Activated CD4-positive, alpha-beta T cell treated with anti-CD3 and anti-CD28 coated beads for 24 hours (primary cell): ENCODE measurements at places on chromosomes 13 and 19.

DNA sequence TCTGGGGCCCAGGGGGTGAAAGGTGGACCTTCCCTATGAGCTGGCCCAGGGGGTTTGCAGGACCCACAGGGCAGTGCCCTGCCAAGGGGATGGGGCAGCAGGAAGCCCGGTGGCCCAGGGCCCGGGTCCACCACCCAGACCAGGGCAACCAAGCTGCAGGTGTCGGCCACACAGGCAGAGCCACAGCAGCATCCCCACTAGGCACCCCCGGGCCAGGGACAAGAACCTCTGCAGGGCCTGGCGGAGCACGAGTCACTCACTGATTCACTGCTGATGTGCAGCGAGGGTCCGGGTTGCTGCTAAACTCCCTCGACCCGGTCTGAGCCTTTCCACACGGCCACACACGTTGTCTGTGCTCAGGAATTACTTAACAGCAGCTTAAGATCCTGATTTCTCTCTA, 8.8 kb downstream of the FZR1 start:
- DNase-seq = no peak

DNA sequence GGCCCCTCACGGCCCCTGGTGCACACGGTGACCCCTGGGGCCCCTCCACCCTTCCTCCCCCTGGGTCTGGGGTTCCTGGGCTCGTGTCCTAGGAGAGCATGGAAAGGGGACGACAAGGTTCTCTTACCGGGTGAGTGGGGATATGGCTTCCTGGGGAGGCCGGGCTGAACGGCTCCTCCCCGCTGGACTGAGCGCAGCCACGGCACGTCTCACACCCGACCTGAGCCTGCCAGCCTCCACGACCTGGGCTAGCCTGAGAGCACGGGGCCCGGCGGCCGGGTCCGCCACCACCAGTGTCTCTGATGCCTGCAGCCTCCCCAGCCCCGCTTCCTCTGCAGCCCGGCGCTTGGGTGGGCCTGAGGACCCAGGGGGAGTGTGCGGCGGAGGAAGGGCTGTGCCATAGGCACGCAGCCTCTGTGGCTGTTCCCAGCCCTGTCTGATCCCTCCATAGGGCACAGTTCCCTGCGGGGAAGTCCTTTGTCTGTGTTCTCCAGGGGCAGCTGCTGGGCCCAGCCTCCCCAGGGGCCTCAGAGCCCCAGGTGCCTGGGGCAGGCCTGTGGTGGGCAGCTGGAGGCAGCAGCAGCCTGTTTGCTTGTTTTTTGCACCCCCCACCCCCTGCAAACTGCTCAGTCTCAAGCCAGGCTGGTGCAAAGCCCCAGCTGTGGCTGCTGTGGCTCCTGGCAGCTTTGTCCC, 15.0 kb downstream of the PLIN4 start:
- DNase-seq = no peak

DNA sequence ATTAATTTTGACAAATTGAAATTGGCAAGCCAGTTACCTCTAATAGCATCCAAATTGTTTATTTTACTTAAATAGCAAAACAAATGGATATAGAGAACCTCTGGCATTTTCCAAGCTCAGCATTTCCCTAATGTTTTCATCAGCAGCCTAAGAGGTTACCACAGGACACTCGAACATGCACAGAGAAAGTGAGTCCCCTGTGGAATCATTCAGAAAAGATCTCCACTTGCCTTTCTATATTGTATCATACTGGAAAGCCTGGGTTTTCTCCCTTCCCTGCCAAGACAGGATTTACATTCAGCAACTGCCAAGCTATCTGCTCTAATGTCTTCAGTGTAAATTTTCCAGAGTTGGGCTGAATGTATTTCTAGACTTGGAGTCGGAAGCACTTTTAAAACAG, 188.9 kb downstream of the KCTD12 start:
- no peak for DNase-seq

GRCh38 chr19:17938092-17938845, 5.5 kb downstream of the CCDC124 start:
- DNase-seq = peak; percentile 72

DNA sequence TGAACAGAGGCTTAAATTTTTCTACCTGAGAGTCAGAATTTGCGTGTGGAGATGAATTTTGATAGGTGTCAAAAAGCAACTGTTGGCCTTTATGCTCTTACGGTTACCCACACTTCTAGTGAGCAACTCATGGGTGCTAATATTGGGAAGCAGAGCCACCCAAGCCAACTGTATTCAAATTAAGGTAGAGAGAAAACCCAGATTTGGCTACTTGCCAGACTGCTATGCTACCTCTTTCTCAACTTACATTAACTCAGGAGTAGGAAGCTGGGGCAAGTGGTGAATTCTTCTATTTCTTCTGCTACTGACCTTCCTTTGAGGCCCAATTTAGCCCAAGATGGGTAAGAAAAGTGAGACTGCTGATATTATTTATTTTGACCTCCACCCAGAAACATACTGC, 83.9 kb downstream of the OLFM4 start:
- no peak for DNase-seq

- no peak for DNase-seq
These were observed 59.1 kb upstream of the GPR183 start for GRCh38 chr13:99366075-99366987.

DNA sequence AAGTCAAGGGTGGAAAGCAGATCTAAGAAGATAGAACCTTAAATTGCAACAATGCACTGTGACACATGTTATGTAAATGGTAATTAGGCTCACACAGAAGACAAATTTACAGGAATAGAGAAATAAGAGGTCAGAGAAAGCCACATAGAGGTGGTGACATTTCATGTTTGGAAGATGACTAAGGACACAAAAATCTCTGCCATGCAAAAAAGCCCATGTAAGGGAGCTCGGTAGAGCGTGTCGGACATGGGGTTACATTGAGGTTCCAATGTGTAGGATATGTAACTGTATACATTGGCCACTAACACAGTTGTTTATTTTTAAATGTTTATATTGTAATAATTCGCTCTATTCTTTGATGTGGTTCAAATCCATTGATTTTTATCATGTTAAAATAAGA, 33.7 kb downstream of the SUGT1 start:
- DNase-seq = no peak

- DNase-seq = no peak
These were observed 14.4 kb downstream of the IQCN start for GRCh38 chr19:18259893-18260292.

DNA sequence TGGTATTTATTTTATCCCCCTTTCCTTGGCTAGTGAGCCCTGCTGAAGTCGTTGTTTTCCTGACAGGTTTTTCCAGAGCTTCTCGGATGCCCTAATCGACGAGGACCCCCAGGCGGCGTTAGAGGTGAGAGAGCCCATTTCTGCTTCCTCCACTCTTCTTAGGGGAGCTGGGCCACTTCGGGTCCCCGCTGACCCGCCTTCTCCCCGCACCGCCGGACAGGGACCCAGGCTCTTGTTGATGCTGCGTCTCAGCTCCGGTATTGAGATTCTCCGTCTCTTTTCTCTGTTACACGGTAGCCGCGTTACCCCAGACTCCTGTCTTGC, 306 bp downstream of the SUGT1 start:
- peak; percentile 6 for DNase-seq

GRCh38 chr19:56299688-56300087, 15.0 kb downstream of the ZSCAN5A start:
- DNase-seq = no peak

GRCh38 chr19:45498411-45499195, at the start of gene PPM1N:
Gene PPM1N (plus strand): TSS chr19:45498443. CDS start chr19:45498473, 30 bp downstream.
- peak; percentile 49 for DNase-seq

DNA sequence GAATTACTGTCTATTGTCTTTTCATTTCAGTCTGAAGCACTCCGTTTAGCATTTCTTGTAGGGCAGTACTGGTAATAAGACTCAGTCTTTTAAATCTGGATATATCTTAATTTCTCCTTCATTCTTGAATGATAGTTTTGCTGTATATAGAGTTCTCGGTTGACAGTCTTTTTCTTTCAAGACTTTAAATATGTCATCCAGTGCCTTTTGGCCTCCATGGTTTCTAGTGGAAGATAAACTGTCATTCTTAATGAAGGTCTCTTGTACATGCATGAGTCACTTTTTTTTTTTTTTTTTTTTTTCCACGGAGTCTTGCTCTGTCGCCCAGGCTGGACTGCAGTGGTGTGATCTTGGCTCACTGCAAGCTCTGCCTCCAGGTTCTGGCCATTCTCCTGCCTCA, 27.2 kb upstream of the ZDHHC20 start:
- DNase-seq = no peak

DNA sequence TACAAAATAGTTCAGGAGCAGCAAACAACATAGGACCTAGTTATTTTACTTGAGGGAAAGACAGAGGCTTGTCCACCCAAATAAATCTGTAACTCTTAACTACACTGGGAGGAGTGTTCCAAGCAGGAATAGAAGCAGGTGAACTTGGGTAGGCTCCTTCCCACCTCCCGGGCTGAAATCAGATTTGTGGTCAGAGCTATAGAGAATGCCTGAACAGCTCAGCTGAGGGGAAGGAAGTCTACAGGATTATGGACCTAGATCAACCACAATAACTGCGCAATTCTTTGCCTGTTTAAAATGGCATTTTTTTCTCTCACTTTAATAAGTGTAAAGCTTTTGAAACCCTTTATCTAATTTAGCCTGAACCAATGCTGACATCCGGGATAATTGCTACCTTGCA, 73.5 kb upstream of the IRS2 start:
- DNase-seq = no peak

DNA sequence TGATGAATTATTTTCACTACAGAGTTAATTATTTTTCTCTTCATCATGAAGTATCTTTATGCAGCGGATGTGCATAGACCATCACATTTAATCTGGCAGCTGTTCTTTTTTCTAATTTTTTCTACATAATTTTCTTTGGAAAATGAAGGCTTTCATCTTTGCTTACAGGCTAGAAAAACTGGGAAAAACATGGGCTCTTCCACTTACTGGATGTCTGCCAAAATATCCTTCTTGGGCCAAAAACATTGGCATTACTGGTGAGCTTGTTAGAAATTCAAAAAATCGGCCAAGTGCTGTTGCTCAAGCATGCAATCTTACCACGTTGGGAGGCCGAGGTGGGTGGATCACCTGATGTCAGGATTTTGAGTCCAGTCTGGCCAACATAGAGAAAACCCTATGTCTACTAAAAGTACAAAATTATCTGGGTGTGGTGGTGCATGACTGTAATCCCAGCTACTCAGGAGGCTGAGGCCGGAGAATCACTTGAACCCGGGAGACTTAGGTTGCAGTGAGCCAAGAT, 176.8 kb downstream of the ZNF737 start:
- DNase-seq = no peak
